ENCODE measurements at places on chromosomes 13 and 19. TPM values are rescaled to one million over a fixed set of nuclear protein-coding genes. Genes with fewer than 3 reads are reported as not detected.

Gene ODAD3
- 0.36 TPM for total RNA-seq

Gene CGB5
- total RNA-seq: 0.16 TPM

Gene DAZAP1
- total RNA-seq: 50.6 TPM

Gene LILRB1
- not detected for total RNA-seq

Gene SHD
- total RNA-seq: not detected

Gene TMIGD2
- 0.36 TPM for total RNA-seq

Gene TEX101
- total RNA-seq: not detected

Gene DIRAS1
- total RNA-seq: 2.8 TPM

Measured in hair follicle dermal papilla cell (primary cell).